Tibial nerve (tissue), 4 donors: ENCODE measurements at places on chromosomes 12 and 14. TPM values are rescaled to one million over a fixed set of nuclear protein-coding genes. Genes with fewer than 3 reads are reported as not detected.

GRCh38 chr12:31828071-31828470, 99.2 kb upstream of the AMN1 start:
- DNase-seq = no peak

DNA sequence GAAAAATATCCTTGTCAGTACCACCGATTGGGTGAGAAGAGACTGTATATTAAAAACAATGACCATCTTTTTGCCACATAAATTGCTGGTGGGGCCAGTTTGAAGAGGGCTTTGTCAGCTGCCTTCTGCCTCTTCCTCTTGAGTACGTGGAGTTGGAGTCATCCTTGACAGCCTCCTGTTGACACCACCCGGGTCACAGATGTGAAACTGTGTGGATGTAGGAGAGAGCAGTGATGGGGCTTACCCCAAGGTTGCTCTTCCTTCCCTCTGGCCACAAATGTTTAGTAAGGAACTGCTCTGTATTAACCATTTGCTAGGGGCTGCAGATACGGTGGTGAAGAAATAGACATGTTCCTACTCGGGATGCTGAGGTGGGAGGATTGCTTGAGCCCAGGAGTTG, 12.2 kb downstream of the PTPN11 start:
- DNase-seq = no peak

DNA sequence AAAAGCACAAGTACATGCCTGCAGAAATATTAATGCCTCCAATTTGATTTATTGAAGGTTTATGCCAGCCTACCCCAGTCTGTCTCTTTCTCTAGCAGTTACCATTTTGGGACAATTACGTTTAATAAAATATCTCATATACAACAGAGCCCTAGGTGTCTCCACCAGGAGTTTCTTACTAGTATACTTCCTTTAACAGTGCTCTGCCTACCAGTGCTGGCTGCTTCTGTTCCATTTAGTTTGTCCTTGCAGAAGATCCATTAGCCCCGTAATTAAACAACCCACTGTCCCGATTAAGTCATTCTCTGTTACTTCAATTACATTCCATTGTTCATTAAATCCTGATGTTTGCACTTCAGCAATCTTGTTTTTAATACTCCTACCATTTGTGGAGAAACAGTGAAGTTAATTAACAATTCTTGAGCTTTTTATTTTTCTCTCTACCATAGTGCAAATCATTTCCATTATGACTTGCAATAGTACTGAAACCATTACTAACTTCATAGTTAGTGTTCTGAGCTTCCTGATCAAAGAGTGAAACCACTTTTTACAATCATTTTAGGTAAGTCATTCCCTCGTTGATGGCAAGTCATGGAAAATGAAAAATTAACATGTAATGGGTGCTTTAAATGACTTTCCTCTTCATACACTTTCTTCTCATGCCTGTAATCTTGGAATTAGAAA, 121.1 kb downstream of the PLXNC1 start:
- no peak for DNase-seq

The ZNF219 gene
- total RNA-seq = 34.5 TPM

The TAS2R30 gene
- total RNA-seq = 6.3 TPM

The SLC6A15 gene
- 0.44 TPM for total RNA-seq

The KRT75 gene
- total RNA-seq = not detected
